Activated CD4-positive, alpha-beta T cell treated with anti-CD3 and anti-CD28 coated beads, Interleukin-2, amount 50 U/mL, for 1 hour (primary cell): ENCODE measurements at places on chromosomes 7 and 10.

- no peak for DNase-seq
Measured at GRCh38 chr10:13536674-13537366, 8.0 kb upstream of the BEND7 start.

- no peak for DNase-seq
Measured at GRCh38 chr7:44791278-44792219, 4.9 kb upstream of the PPIA start.

DNA sequence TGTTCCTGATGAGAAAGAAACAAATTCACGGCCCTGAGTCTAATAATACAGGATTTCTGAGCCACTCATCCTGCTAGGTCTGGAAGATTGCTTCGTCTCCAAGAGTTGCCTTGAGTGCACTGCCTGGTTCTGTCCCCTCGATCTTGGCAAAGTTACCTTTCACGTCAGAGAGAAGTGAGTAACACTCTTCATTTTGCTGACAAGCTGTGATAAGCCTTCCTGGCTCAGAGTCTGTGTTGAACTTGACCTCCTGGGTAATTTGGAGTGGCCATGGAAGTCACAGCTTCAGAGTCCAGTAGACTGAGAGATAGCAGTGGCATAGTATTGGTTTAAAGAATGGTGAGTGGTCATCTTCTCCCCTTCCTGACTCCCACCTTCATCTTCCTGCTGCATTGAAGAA, 64.7 kb upstream of the LRGUK start:
- DNase-seq, result no peak

- no peak for DNase-seq
Measured at GRCh38 chr10:70736525-70736924, 48.7 kb downstream of the TBATA start.

DNA sequence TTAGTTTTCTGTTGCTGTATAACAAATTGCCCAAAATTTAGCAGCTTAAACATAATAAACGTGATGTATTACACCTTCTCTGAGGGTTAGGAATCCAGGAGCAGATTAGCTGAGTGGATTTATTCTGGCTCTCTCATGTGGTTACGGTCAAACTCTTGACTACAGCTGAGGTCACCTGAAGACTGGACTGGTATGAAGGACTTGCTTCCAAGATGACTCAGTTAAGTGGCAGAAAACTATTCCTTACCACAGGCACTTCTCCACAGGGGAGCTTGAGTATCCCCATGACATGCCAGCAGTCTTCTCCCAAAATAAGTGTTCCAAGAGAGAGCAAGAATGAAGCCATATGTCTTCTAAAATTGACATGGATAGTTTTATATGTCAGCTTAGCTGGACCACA, 957.2 kb upstream of the GHITM start:
- no peak for DNase-seq

GRCh38 chr7:154960063-154960790, 42.7 kb downstream of the PAXIP1 start:
- no peak for DNase-seq

GRCh38 chr10:88540351-88540750, 42.8 kb downstream of the RNLS start:
- DNase-seq, result no peak

DNA sequence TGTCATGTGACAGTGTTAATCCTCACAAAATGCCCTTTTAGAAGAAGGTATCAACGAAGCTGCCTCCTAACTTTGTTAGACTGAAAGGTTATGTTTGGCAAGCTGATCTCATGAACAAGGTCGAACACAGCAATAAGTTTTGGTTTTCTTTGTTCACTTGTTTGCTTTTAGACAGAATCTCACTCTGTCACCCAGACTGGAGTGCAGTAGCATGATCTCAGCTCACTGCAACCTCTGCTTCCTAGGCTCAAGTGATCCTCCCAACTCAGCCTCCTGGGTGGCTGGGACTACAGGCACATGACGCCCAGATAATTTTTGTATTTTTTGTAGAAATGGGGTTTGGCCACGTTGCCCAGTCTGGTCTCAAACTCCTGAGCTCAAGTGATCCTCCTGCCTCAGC, 1.1 kb downstream of the STRA8 start:
- DNase-seq, result no peak

- no peak for DNase-seq
Measured at GRCh38 chr10:35752469-35753461, 110.7 kb upstream of the FZD8 start.

DNA sequence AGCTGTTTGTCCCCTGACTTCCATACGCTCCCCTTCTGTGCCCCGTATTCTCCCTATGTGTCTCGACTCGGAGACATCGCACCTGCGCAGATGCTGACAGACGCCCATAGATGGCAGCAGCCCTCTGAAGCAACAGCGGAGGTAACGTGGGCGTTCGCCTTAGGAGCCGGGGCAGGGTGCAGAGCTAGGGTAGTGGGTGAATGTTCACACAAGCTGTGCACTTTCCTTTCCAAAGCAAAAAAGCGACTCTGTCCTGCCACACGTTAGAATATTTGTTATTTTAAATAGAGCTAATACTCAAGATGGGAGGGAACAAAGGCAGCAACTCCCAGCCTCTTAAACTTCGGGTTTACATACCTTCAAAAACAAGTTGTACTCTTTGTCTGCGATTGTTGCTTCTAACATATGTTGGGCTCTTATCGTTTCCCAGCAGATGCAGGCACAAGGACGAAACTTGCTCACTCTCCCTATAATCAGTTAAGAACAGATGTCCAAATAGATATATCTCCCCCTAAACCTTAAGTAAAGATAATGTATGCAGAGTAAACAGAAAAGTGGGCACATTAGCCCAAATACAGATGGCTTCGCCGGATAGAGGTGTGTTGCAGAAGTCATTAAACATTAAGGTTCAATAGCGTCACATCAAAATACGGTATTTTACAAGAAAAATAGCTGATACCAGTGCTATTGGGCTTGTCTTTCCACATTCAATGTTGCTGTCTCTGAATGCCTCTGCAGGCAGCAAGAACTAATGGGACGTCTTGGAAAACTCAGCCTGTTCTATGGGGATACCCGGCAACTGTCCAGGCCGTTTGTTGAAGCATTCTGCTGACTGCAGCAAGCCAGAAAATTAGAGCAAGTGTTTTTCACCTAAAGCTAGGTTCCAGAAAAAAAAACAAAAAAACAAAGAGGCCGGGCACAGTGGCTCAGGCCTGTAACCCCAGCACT, 340.3 kb upstream of the PRKCQ start:
- DNase-seq, result peak; percentile 73

- no peak for DNase-seq
Measured at GRCh38 chr10:87740254-87740655, 77.8 kb downstream of the ATAD1 start.

GRCh38 chr10:688312-689120, 952 bp downstream of the DIP2C start:
- DNase-seq, result no peak

GRCh38 chr10:33698033-33698432, 363.6 kb upstream of the NRP1 start:
- no peak for DNase-seq

- DNase-seq, result no peak
Measured at GRCh38 chr10:103759100-103759781, 96.1 kb downstream of the SH3PXD2A start.

DNA sequence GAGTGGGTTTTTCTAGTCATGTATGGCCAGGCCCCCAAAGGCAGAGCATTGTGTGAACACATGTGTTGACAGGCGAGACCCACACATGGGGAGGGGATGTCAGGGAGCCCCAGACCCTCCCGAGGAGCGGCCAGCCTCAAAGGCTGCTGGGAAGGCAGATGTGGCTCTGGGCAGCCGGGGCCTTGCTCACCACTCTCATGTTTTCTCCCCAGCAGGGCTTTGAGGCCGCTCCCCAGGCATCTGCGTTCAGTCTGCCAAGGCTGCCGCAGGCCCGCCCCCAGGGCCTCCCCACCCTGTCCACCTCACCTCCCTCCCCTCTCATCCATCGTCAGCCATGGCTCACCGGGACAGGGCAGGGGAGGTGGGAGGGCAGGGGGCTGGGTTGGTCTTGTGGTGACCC, 16.6 kb upstream of the VSIR start:
- no peak for DNase-seq

GRCh38 chr10:124827474-124827873, 25.9 kb downstream of the ABRAXAS2 start:
- no peak for DNase-seq

- DNase-seq, result no peak
Measured at GRCh38 chr7:15831606-15832005, 145.1 kb upstream of the MEOX2 start.

- no peak for DNase-seq
Measured at GRCh38 chr10:130000918-130001317, 36.8 kb upstream of the EBF3 start.

- no peak for DNase-seq
Measured at GRCh38 chr7:30163231-30163894, 28.6 kb downstream of the MTURN start.

DNA sequence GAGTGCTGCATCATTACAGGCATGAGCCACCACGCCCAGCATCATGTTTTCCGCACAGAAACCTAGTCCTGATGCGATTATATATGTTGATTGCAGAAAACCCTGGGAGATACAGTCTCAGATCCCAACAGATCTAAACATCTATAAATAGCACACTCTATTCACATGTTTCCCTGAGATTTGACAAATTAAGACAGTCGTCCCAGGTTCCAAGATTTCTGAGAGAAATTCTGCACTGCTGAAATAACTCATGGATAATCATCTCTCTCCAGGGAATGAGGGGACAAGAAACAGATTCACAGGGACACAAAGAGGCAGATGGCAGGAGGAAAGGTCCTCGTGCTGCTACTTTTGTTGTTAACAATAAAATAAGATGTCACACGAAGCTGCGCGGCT, 393.1 kb upstream of the CELF2 start:
- DNase-seq, result no peak

DNA sequence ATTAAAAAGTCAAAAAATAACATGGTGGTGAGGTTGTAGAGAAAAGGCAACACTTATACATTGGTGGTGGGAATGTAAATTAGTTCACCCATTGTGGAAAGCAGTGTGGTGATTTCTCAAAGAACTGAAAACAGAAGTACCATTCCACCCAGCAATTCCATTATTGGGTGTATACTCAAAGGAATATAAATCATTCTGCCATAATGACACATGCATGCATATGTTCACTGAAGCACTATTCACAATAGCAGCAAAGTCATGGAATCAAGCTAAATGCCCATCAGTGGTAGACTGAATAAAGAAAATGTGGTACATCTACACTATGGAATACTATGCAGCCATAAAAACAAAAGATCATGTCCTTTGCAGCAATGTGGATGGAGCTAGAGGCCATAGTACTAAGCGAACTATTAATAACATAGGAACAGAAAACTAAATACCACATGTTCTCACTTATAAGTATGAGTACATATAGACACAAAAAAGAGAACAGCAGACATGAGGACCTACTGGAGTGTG, 66.1 kb upstream of the MKLN1 start:
- no peak for DNase-seq

DNA sequence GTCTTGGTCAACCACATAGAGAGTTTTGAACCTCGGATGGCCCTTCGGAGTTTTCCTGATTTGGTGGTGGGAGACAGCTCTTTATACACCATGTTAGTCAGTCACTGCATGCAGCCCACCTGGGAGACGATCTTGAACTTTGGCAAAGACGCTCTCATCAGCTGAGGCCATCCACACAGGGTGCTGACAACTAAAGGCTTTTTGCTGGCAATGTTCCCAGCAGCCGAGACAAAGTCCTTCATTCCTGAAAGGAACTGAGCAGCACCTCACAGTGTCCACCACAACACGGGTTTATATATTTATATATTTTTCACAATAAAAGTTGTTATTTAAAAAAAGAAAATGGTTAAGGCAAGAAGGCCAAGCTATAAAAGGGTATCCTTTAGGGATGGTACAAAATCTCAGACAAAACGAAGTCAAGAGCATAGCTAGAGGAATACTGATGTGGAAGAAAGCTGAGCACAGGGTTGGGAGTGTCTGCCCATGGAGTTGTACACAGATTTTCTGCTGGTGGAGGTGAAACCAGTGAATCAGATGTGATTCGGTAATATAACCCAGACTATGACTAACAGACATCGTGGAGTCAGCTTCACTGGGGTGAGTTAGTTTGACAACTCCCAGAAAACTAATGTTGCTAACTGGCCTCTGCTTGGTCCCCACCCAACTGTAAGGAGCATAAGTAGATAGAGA, 27.4 kb upstream of the CAPZA2 start:
- no peak for DNase-seq

- DNase-seq, result peak; percentile 71
Measured at GRCh38 chr7:37342688-37343471, 105.8 kb downstream of the ELMO1 start.

DNA sequence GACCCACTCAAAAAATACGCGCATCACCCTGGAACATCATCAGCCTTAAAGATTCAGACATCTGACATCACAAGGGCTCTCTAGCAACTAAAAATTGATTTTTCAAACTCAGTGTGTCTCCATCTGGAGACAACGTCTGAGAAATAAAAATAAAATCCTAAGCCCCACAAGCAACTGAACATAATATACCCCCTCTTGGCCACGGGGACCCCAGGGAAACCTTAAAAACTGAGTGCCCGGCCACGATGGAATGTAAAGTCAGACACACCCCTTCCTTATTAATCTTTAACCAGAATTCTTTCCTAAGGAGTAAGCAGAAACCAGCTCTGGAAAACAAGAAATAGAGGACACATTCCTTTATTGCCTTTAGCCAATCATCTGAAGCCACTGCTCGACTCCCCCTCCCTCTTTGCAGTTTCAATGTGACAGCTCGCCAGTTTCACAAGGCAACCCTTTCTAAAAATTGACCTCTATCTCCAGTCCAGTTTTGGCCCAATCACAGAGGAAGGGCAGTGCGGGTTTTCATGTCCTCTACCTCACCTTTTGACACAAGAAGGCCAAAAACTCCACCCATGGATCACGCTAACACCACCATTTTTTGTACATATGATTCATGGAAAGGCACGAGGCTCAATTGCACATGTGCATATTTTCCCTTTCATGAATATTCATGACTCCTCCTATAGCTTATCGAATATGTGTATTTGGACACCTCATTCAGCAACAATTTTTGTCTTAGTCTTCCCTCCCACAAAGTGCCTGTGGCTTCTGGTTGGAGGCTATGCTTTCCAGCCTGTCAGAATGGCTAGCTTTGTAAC, 24.2 kb downstream of the IFIT3 start:
- no peak for DNase-seq

- no peak for DNase-seq
Measured at GRCh38 chr7:92253251-92253650, 7.5 kb downstream of the ANKIB1 start.

- DNase-seq, result no peak
Measured at GRCh38 chr10:13180788-13181187, 19.4 kb downstream of the MCM10 start.

DNA sequence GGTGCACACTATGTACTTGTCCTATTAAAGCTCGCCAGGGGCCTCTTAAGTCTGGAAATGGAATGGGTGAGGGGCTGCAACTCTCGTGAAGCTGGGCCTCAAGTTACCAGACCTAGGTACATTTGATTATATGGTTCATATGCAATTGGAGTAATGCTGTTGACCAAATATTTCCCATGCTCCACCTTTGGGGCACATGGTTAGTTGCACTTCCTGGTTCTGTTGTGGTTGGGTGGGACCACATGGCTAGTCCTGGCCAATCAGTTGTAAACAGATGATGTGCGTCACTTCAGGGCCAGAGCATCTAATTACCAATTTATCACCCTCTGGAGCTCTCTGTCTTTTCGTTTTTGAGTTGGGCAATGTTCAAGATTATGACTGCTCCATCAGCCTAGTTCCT, 39.5 kb upstream of the OPN4 start:
- no peak for DNase-seq
